ENCODE measurements at places on chromosomes 4 and X. TPM values are rescaled to one million over a fixed set of nuclear protein-coding genes. Genes with fewer than 3 reads are reported as not detected.
A peak's percentile ranks its signal among the peaks of the same experiment; 100 is the strongest.

The CLDN2 gene
- total RNA-seq = 2.9 TPM

DNA sequence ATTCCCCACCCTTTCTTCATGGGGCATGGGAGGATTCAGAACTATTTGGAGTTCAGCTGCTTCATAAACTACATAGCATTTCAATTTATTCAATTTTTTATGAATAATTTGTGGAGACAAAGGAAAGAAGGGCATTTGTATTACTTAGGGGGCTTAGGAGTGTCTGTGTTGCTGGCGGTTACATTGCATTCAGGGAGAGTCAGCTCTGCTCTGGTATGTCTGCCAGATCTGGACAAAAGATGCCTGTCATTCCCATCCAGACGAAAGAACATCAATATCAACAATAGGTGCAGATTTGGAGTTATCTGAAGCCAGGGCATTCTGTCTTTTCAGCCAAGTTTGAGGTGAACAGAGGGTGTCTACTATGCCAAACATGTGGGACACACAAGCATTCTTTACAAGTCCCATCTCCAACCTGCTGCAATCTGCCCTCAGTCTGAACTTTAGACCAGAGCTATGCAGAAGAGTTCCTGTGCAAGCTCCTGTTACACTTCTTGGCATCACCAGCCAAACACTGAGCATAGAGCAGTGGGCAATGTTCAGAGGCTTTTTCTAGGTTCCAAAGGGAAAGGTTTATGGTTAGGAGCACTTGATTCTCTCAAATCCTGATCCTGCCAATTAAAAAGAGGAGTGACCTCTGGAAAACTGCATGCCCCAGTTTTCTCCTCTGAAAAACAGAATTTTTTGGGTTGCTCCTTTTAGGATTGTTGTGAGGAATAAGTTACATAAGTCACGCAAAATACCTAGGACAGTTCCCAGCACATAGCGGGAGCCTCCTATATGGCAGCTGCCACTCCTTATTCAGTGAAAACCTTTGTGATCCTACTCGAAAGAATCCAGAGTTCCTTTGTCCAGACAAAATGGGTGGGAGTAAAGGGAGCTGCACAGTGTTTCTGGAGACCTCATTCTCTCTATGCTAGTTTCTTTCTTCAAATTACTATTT is 719.5 kb upstream of the SLIT2 start:
- no peak for DNase-seq

DNA sequence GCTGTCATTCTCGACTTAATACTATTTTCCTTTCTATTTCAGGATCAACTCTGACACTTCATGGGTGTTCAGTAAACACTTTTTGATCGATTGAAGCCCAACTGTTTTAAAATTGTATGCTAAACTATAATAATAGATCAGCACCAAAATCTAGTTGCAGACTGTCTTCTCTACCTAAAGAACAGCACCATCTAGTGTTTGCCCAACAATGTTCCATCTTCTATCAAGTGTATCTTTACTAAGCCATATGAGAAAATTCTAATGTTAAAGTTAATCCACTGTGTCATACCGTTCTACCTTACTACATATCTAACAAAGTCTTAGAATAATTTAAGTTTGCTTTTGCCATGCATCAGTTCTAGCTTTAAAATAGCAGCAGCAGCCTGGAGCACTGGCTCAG is 113.0 kb upstream of the PRDX4 start:
- DNase-seq = peak; percentile 19

- DNase-seq = no peak
These were observed 35.1 kb downstream of the ENPEP start for GRCh38 chr4:110510955-110511544.

GRCh38 chr4:105659190-105659589 is 49.3 kb downstream of the INTS12 start:
- DNase-seq = no peak

GRCh38 chr4:25351777-25352416 is 25.2 kb upstream of the ANAPC4 start:
- DNase-seq = no peak

The VCX3A gene
- total RNA-seq = not detected

- no peak for DNase-seq
These were observed 7.0 kb downstream of the PCDH10 start for GRCh38 chr4:133156096-133156495.

DNA sequence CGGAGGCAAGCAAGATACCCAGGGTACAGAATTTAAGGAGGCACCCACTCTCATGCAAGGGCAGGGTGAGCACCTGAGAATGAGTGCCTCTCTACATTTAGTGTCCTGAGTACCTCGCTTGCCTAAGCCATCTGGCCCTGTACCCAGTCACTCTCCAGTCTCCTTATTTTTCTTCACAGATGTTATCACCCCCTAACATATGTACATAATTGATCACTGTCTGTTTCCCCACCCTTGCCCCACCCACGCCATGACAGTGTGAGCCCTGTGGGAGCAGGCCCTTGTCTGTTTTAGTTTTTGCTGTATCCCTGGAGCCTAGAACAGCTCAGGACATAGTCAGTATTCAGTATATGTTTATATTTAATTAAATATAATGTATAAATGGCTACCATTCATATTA is 113.6 kb downstream of the SPRY1 start:
- DNase-seq = no peak

DNA sequence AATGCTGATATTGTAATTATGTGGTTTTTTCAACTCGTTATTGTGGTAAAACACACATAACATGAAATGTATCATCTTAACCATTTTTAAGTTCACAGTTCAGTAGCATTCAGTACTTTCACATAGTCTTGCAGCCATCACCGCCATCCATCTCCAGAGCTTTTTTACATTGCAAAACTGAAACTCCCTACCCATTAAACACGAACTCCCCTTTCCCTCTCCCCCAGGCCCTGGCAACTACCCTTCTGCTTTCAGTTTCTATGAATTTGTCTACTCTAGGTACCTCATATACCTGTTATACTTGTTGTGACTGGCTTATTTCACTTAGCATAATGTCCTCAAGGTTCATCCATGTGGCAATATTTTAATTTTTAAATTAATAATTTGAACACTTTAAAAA is 380.6 kb downstream of the MAPK10 start:
- no peak for DNase-seq

- DNase-seq = no peak
These were observed 67.0 kb upstream of the RPS6KA3 start for GRCh38 chrX:20333672-20334071.

The MAGEA2B gene
- total RNA-seq = not detected

The TMSB15B gene
- 5.1 TPM for total RNA-seq

The PAGE2B gene
- total RNA-seq = not detected

The FRG2 gene
- total RNA-seq = not detected

The TCEAL7 gene
- total RNA-seq = 3.5 TPM

The TCEAL5 gene
- not detected for total RNA-seq

The FAAH2 gene
- total RNA-seq = 6.2 TPM

- no peak for DNase-seq
These were observed 26.7 kb upstream of the SMIM10L2A start for GRCh38 chrX:135395064-135395463.

- DNase-seq = no peak
These were observed 1114.6 kb upstream of the AGA start for GRCh38 chr4:178556796-178557195.

- DNase-seq = peak; percentile 61
These were observed 9.7 kb upstream of the MSANTD1 start for GRCh38 chr4:3239303-3239702.

DNA sequence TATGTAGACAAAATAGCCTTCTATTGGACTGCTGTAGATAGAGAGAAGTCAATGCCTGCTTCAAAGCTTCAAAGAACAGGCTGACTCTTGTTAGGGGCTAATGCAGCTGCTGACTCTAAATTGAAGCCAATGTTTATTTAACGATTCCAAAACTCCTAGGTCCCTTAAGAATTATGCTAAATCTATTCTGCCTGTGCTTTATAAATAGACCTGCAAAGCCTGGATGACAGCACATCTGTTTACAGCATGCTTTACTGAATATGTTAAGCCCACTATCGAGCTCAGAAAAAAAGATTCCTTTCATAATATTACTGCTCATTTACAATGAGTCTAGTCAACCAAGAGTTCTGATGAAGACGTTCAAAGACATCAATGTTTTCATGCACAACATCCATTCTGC is 54.8 kb upstream of the RBMXL3 start:
- DNase-seq = no peak

DNA sequence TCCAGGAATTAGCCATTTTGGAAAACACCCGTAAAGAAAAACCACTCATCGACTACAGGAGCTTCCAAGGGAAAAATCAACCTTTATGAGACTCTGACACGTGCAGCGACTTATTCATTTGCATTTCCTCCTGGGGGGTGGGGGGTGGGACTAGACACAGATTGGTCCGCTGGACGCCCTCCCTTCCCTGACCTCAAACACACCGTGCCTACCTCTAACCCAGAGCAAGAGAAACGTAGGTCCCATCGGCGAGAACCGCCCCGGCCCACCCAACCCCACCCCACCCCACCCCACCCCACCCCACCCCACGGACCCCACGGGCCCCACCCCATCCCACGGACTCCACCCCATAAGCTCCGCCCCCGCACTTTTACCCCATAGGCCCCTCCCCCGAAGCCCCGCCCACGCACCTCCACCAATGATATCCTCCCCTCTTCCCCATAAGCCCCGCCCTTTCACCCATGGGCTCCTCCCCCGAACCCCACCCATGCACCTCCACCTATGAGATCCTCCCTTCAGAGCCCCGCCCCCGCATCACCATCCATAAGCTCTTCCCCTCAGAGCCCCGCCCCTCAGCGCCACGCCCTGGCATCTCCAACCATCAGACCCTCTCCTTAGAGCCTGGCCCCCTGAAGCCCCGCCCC is 1.1 kb downstream of the GTPBP6 start:
- DNase-seq = no peak

- DNase-seq = no peak
These were observed 71.1 kb downstream of the HADH start for GRCh38 chr4:108060686-108061321.

The SUPT20HL2 gene
- not detected for total RNA-seq

- DNase-seq = no peak
These were observed 190.4 kb downstream of the UNC5C start for GRCh38 chr4:95358421-95358820.

GRCh38 chr4:183814461-183814860 is 90.6 kb upstream of the STOX2 start:
- DNase-seq = no peak

DNA sequence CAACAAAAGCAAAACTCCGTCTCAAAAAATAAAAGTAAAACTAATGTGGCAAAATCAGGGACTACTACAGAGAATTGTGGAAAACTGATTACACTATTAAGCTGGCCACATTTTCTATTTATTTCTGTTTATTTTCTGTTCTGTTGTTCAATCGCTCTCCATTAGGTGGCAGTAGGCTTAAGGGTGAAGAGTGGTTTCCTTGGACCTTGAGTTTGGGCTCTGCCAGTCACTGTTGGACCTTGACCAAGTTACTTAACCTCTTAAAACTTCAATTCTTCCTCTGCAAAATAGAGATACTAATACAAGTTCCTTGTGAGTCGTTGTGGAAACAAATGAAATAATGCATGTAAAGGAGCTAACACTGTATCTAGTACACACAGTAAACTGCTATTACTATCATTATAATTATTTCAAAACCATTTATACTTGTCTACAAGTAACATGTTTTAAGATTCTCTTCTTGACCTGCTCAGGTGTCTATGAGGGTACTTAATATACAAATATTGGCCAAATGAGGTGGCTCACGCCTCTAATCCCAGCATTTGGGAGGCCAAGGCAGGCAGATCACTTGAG is 15.2 kb downstream of the HSD17B11 start:
- no peak for DNase-seq

GRCh38 chrX:155061760-155062159 is 9.2 kb downstream of the CMC4 start:
- no peak for DNase-seq

The FGFRL1 gene
- 23.5 TPM for total RNA-seq

DNA sequence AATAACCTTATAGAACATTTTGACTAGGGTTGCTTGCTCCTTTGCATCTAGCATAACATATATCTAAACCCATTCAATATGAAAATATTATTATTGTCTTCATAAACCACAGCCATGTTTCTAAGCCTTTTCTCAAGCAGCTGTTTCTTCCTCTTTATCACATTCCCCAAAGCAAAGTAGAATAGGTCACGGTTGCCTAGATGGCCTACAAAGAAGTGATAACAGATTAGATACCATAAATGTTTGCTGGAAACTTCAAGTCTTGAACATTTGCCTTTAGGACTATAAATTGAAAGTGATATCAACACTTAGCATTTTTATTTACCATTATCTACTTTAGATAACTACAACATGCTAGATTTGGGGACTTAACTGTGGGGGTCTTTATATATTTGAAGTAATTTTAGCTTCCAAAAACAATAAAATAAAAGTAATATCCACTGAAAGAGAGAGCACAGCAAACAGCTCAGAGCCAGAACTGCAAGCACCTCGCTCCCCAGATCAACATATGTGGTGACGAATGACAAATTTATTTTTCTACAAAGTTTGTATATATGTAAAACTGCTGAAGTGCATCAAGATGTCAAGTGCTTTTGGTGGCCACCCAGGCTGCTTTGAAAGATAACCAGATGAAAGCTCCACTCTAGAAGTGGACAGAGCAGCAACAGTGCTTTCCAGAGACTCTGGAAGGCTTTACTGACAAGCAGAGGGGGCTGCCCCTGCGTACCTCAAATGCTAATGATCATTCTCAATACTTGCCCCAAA is 8.0 kb downstream of the HHIP start:
- no peak for DNase-seq

- no peak for DNase-seq
These were observed 48.5 kb upstream of the PABPC1L2A start for GRCh38 chrX:73127700-73128241.

The CFAP299 gene
- 1.3 TPM for total RNA-seq

DNA sequence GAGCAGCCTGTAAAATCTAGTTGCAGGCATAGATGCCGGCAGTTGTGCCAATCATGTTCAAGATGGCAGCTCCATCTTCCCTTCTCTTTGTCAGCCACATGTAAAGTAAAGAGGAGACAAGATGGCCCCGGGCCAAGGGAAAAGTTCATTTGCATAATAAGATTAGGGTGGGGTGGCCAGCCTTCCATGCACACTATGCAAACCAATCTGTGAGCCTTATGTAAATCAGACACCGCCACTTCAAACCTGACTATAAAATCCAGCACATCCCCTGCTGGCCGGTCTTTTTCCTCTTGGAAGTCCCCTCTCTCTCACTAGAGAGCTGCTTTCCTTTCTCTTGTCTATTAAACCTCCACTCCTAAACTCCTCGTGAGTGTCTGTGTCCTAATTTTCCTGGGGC is 78.9 kb upstream of the CBR4 start:
- DNase-seq = no peak
